ENCODE measurements at places on chromosomes 16 and 17. TPM values are rescaled to one million over a fixed set of nuclear protein-coding genes. Genes with fewer than 3 reads are reported as not detected.

DNA sequence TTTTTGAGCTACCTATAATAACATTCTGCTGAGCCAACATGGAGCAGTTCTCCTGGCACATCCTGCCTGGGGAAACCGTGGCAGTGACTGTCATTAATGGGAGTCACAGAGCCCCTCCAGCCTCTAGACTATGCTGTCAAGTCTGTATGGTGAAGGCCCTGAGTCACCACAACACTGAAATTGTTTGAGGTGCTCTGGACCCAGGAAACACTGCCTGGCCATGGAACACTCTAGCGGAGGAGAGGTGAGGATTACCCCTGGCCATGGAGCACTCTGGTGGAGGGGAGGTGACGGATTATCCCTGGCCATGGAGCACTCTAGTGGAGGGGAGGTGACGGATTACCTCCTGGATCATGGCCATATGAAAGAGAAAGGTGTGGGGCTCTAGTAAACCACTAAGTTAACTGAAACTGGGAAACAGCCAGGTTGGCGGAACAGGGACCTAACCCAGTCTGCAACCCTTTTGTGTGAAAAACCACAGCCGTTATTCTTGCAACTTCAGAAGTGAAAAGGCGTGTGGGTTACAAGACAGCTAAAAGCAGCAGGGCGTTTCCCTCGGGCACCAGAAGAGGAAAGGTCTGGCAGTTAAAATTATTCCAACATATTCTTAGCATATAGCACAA, 156.7 kb downstream of the KCNJ12 start:
- DNase-seq, result no peak
- no peak overlapping the region for H3K4me3 ChIP-seq
- H3K27ac ChIP-seq, result no peak overlapping the region
- no peaks in the 10 kb centered on the region for H3K27me3 ChIP-seq
- H3K36me3 ChIP-seq, result peaks cover 25% of the 10 kb centered on the region

- DNase-seq, result no peak
- no peaks in the 10 kb centered on the region for H3K36me3 ChIP-seq
- peaks cover 3% of the 10 kb centered on the region for H3K27me3 ChIP-seq
- H3K27ac ChIP-seq, result no peak overlapping the region
- no peak overlapping the region for H3K4me3 ChIP-seq
Observed at GRCh38 chr17:10612957-10613744, 44.0 kb downstream of the MYH3 start.

Gene HSD3B7
- 2.3 TPM for total RNA-seq

- DNase-seq, result no peak
- no peak overlapping the region for H3K4me3 ChIP-seq
- H3K27me3 ChIP-seq, result no peaks in the 10 kb centered on the region
- H3K36me3 ChIP-seq, result peaks cover 7% of the 10 kb centered on the region
- H3K27ac ChIP-seq, result no peak overlapping the region
- H3K4me1 ChIP-seq, result peaks cover 8% of the 10 kb centered on the region
Observed at GRCh38 chr16:84022644-84023043, 20.0 kb downstream of the SLC38A8 start.

Gene CDH13
- 1.1 TPM for total RNA-seq

- H3K4me1 ChIP-seq, result peaks cover 10% of the 10 kb centered on the region
- H3K27me3 ChIP-seq, result peaks cover 15% of the 10 kb centered on the region
- H3K36me3 ChIP-seq, result no peaks in the 10 kb centered on the region
- no peak for DNase-seq
- H3K27ac ChIP-seq, result no peak overlapping the region
- H3K4me3 ChIP-seq, result no peak overlapping the region
Observed at GRCh38 chr16:85994492-85995490, 95.8 kb downstream of the IRF8 start.

DNA sequence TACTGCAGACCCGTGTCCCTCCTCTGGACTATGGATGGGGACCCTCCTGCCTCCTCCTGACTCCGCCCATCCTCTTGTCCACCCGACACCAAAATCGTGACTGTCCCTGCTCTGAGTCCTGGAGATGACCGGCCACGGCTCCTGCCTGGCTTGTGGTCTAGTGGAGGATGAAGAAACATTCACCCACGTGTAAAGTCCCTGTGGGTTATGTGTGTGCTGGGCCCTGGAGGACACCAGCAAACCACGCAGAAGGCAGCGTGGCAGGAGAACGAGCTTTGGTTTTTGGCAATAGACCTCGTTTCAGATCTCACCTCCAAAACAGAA, 11.9 kb downstream of the SPNS2 start:
- H3K4me3 ChIP-seq, result no peak overlapping the region
- H3K36me3 ChIP-seq, result no peaks in the 10 kb centered on the region
- no peak for DNase-seq

- no peak for DNase-seq
- peak overlapping the region; percentile 21 for H3K27ac ChIP-seq
- peaks cover 26% of the 10 kb centered on the region for H3K4me1 ChIP-seq
- H3K27me3 ChIP-seq, result no peaks in the 10 kb centered on the region
Observed at GRCh38 chr16:61836804-61837393, 199.3 kb downstream of the CDH8 start.

All from neural crest cell (in vitro differentiated cells).